ENCODE measurements at places on chromosomes 12 and 14.

GRCh38 chr12:131865180-131865875 is 29.1 kb upstream of the ULK1 start:
- DNase-seq = no peak

- DNase-seq = no peak
Observed at GRCh38 chr12:95701722-95702418, 88.7 kb downstream of the NTN4 start.

- DNase-seq = no peak
Observed at GRCh38 chr14:65290830-65291229, 121.7 kb upstream of the FUT8 start.

GRCh38 chr14:51979088-51979709 is 10.1 kb upstream of the RTRAF start:
- peak; percentile 63 for DNase-seq

GRCh38 chr12:108356835-108357806 is 18.0 kb upstream of the CMKLR1 start:
- DNase-seq = no peak

- DNase-seq = no peak
Observed at GRCh38 chr12:120240495-120240833, 25.1 kb downstream of the PXN start.

DNA sequence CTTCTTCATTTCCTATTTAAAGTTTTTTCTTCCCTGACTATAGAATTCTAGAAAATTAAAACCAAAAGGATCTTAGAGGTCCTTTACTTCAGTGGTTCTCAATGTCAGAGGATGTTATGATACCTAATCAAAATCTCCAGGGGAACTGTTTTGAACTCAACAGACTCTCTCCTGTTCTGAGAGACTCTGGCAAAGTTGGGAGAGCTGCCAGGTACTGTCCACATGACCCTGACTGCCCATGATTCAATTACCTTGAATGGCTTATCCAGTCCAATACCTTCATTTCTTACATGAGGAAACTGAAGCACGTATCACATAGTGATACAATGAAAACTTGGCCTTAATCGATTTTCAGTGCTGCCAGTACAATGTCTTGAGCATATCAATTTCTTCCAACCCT is 16.6 kb downstream of the ALKBH1 start:
- no peak for DNase-seq

DNA sequence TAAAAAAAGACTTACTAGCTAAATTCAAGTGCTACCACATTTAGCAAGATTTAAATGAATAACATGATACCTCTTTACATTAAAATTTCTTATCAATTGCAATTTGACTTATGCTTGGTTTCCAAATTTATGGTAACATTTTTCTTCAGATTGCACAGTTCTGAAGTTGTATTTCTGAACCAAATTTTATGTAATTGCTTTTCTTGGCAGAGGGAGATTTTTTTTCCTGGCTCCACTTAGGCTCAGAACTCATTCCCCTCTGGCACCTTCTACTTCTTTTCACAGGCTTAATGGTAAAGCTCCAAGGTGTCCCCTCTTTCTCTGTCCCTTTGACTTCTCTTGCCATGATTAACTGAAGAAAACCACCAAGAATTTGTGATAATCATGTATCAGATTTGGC is 99.8 kb upstream of the TMTC1 start:
- no peak for DNase-seq

- peak; percentile 94 for DNase-seq
Observed at GRCh38 chr14:60646226-60646818, 3.0 kb downstream of the SIX1 start.

DNA sequence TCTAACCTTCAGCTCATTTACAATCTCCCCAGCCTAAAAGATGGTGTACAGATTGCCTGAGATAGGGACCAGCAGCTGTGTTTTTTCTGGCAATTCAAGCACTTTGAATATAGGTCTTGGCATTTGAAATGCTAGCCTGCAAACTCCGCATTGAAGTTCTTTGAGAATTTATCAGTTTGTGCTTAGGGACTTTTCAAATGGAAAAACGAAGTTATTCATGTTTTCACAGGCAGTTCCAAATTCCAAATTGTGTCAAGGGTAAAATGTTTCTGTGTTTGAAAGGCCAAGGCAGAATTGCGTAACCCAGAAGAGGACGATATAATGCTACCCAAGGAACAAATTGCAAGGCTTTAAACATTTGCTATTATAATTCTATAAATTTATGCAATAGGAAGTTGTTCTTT is 168.9 kb upstream of the RASSF8 start:
- no peak for DNase-seq

- DNase-seq = no peak
Observed at GRCh38 chr12:106227641-106228319, 20.0 kb downstream of the CKAP4 start.

- DNase-seq = no peak
Observed at GRCh38 chr14:30227876-30228275, 300.2 kb upstream of the PRKD1 start.

DNA sequence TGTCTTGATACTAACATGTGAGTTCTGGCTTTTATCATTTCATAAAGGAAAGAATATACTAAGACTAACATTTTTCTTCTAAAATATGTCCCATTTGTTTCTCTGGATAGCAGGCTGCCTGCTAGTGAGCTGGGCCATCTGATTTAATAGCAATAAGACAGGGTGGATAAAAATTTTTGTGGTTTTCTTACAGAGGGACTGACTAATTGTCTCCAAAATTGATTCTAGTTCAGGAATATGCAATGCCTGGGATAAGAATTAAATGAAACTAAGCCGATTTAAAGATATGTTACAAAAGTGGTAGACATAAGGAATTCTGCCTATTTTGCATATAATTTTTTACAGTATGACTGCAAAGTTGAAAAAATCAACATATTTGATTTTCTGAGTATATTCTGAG is 252.9 kb upstream of the NAV3 start:
- DNase-seq = no peak

GRCh38 chr14:22052795-22053194 is 379.2 kb upstream of the OR4E1 start:
- DNase-seq = no peak

DNA sequence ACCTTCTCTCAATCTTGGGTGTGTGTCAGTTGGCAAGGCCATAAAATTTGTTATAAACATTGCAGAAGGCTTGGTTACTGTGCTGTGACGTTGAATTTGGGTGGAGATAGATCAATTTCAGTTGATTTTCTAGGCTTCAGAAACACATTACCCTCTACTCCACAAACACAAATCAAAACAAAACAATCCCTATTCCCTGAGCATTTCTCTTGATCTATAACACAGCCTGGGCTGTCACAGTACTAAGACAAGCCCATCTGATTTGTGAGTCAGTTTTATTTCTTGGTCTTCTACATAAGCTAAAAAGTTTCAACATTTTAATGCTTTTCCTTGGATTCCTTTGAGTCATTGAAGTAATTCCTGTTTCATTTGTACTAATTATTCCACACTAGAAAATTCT is 79.8 kb downstream of the PTPN11 start:
- no peak for DNase-seq
